Pulmonary artery endothelial cell (primary cell): ENCODE measurements at places on chromosomes 12 and 14.

DNA sequence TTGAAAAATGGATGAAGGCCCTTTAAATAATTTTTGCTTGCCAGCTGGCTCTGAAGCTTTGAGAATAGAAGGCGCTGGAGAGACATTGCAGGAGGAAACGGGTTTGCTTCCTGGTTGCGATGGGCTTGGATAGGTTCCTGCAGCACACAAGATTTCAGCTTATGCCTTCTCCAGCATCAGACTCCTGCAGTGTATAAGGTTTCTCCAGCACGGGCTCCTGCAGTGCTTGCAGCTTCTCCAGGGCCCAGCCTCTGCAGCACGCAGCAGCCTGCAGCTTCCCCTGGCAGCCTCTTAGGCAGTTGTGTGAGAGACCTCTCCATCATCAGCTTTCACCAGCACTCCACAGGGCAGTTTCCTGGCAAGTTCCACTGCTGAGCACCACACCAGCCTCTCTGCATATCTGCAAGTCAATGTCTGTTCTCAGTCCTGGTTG lies 78.7 kb upstream of the ZDHHC17 start:
- DNase-seq, result no peak

- DNase-seq, result no peak
These were observed 5.2 kb upstream of the MAP3K9 start for GRCh38 chr14:70814466-70814865.

DNA sequence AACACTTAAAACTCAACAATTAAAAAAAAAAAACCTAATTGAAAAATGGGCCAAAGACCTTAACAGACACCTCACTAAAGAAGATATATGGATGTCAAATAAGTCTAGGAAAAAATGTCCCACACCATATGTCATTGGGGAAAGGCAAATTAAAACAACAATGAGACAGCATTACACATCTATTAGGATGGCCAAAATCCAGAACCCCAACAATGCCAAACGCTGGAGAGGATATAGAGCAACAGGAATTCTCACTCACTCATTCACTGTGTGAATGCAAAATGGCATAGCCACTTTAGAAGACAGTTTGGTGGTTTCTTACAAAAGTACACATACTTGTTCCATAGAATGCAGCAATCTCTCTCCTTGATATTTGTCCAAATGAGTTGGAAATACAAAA lies 173.7 kb downstream of the SLC25A21 start:
- DNase-seq, result no peak

- peak; percentile 55 for DNase-seq
These were observed at the start of gene SART3 for GRCh38 chr12:108560752-108561719. Gene SART3, minus strand, starts transcription at chr12:108561173. Its CDS starts 19 bp downstream, at chr12:108561154.

GRCh38 chr14:50025776-50026175 lies 90.6 kb downstream of the VCPKMT start:
- DNase-seq, result no peak

- no peak for DNase-seq
These were observed 134.2 kb upstream of the DNM1L start for GRCh38 chr12:32544893-32545292.

DNA sequence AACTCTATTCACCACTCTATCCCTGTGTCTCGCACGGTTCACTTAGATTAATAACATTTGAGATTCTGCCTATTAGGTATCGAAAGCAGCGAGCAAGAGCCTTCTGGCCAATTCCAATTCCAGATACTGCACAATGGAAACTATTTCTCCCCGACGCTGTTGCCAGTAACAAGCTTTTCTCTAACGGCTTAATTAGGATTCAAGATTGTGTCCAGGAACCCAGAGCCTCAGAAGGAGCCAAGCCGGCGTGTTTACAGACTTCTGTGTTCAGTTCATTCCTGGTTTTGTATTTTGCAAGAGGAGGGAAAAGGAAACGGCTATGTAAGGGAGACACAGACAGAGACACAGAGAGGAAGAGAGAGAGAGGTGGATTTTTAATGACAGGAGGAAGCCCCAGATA lies 185.6 kb downstream of the DICER1 start:
- DNase-seq, result no peak

DNA sequence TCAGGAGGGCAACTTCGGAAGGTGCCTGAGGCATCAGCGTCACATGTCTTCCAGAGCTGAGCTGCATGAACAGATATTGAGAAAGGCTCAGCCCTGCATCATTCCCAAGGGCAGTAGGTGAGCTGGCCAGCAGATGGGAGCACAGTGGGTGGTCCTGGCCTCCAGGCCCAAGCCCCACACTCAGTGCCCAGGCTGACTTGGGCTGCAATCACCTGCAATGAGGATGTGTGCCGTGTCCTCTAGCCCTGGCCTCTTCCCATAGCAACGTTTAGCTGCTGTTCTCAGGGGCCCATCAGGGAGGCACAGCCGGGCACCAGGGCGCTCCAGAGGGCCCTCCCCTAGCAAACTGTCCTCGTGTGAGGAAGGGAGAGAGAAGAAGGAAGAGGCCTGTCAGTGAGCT lies 32.0 kb downstream of the TEP1 start:
- DNase-seq, result no peak

DNA sequence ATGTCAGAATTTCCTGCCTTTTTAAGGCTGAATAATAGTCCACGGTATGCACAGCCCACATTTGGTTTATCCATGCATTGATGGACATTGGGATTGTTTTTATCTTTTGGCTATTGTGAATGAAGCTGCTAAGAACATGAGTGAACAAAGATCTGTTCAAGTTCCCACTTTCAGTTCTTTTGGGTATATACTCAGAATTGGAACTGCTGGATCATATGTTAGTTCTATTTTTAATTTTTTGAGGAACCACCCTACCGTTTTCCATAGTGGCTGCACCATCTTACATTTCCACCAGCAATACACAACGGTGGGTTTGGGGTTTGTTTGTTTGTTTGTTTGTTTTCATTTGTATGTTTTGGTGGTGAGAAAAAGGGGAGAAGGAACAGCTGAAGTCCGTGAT lies 6.4 kb downstream of the GPR68 start:
- no peak for DNase-seq

DNA sequence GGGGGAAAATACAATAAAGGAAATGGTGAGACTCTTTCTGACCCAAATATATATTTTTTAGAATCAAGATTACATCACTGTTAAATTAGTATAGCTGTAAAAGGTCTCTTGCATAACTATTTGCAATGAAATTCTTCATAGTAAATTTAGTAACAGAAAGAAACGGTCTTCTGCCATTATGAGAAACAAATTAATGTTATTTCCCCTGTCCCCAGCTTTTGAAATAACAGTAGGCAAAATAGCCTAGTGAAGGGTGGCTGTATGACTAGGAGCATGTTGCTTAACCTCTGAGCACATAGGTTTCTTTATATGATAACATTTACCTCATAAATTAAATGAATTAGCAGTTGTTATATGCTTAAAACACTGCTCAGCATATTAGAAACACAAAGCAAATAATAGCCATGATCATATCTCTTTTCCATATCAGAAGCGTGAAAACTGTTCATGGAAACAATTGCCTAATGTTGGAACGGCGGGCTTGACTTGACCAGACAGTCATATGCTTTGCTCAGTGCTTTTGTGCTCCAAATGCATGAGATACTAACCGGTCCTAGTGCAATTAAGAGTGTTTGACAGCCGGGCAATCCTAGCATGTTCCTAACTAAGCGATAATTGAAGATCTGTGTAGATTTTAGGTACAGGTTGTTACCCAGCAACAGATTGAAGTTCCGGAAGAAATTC lies 24.0 kb downstream of the BHLHE41 start:
- DNase-seq, result no peak

- peak; percentile 11 for DNase-seq
These were observed 103.3 kb upstream of the PMCH start for GRCh38 chr12:102300824-102301461.

GRCh38 chr14:53055003-53055402 lies 98.1 kb downstream of the DDHD1 start:
- peak; percentile 17 for DNase-seq

DNA sequence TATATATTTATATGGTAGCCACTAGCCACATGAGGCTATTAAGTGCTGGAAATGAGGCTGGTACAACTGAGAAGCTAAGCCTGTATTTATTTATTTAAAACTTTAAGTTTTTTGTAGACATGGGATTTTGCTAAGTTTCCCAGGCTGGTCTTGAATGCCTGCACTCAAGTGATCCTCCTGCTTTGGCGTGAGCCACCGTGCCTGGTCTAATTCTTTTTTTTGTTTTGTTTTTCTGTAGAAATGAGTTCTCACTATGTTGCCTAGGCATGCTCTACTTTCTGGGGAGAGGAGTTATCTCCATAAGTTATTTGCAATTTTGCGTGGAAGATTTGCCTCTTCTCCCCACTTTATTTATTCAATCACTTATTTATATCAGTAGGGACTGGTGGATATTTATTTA lies 4.8 kb upstream of the SNRNP35 start:
- no peak for DNase-seq

GRCh38 chr14:100450736-100451135 lies 127.6 kb downstream of the SLC25A47 start:
- no peak for DNase-seq

DNA sequence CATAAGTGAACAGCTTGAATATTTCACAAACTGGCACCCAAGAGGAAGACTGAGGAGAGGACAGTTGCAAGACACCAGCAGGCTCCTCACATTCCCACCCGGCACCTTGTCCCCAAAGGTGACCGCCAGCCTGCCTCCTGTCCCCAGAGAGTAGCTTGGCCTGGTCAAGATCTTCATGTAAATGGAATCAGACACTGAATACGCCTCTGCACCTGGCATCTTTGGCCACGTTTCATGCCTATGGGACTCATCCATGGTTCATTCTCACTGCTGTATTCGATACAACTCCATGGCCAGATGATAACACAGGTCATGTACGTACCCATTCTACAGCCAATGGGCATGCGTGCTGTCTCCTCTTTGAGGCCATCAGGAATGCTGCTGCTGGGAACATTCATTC lies 60.8 kb downstream of the ITPK1 start:
- DNase-seq, result no peak

DNA sequence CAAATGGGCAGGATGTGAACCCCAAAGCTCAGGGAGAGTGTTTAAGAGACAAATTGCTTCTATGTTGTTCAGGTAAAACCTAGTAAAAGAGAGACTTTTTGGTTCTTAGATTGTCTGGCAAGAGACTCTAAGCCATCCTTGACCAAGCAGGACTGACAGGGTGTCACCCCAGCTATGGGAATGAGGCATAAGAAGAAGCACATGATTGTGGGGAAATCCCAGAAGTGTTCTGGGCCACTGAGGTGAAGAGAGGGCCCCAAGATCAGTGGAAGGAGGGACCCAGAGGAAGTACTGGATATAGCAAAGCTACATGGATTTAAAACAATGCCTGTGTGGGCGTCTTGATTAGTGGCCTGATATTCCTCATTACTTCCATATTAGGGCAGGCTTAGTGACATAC lies 99.0 kb downstream of the SAMD4A start:
- no peak for DNase-seq

DNA sequence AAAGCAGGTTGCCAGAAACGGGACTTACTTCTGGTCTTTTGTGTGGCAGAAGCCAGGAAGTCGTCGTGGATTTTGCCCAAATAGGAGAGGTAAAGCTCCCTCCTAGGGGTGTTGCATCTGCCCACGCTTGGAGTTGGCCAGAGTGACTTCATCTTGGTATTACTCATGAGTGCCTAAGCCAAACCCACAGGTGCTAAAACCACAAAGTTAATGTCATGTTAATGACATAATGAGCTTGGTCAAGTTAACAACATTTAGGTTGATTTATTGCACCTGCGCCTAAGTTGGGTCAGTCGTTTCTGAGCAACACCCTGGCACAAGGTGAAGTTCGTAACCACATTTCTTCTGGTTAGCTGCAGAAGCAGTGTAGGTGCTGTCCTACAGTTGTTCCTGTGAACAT lies 225.2 kb downstream of the FUT8 start:
- DNase-seq, result no peak

- no peak for DNase-seq
These were observed 315 bp downstream of the ABCD2 start for GRCh38 chr12:39619316-39619659.

GRCh38 chr12:11893998-11894397 lies 176.7 kb upstream of the BCL2L14 start:
- no peak for DNase-seq

DNA sequence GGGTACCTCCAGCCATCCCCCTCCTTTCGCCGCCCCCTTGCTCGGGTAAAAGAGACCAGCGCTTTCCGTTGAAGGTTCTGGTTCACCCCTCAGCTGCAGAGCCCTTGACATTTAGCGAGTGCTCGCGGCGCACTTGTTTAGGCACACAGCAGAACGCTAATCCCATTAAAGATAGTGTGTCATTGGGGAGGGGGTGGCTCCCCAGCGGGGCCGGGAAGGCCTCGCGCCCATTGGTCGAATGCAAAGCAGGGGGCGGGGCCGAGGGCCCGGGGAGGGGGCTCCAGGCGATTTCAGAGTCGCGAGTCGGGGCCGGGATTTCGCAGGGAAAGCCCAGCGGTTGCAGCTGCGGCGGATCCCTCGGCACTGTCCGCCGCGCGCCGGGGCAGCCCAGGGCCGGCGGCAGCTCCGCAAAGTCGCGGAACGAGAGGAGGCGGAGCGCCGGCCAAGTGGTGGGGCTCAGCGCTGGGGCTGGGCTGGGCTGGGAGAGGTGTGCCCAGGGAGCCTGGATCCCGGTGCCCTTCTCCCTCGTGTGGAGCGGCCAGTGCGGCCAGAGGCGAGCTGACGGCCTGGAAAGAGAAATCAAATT lies 122.9 kb downstream of the TSPAN9 start:
- no peak for DNase-seq

DNA sequence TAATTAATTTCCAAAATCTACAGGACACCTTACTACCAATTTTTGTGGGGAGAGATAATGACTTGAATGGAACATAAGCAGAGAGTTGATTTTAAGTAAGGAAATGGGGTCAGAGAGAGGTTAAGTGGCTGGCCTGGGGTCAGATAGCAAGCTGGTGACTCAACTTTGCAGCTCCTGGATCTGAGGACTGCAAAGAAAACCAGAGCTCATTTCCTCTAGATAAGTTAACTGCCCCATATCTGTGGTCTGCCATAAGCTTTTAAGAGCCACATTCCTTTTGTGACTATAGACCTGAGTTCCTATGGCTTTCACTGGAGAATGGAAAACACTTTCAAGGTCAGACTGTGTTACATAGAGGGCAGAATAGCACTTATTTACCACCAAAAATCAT lies 201.2 kb upstream of the PRICKLE1 start:
- DNase-seq, result peak; percentile 88

- no peak for DNase-seq
These were observed 177.6 kb downstream of the TMEM132C start for GRCh38 chr12:128444598-128444997.

- DNase-seq, result no peak
These were observed 35.1 kb upstream of the KLHDC2 start for GRCh38 chr14:49732896-49733295.

- DNase-seq, result peak; percentile 40
These were observed 26.7 kb downstream of the NIN start for GRCh38 chr14:50804181-50804721.

- DNase-seq, result no peak
These were observed 58.3 kb downstream of the GALNT16 start for GRCh38 chr14:69318241-69318640.
